ENCODE measurements at places on chromosomes 4 and X.

GRCh38 chr4:52833941-52834525, 28.1 kb upstream of the RASL11B start:
- DNase-seq, result no peak

- no peak for DNase-seq
Observed at GRCh38 chr4:97720869-97721432, 422.3 kb downstream of the STPG2 start.

- DNase-seq, result no peak
Observed at GRCh38 chr4:108053251-108053711, 63.6 kb downstream of the HADH start.

GRCh38 chr4:144645102-144645630, 790 bp upstream of the HHIP start:
- DNase-seq, result no peak

DNA sequence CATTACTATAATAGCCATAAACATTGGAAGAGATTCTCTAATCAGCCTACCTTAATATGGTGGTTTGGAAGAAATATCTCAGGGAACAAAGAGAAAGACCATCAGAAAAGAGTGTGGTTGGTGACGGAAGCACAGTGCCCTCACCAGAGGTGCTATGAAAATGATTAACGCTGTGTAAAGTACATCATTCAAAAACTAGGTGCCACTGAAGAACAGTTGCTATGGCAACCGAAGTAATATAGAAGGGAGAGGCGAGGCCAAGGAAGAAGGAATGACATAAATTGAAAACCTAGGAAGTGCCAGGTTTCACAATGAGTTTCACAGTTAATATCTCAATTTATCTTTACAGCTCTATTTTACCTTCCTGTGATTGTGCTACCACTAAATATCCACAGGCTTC, 57.0 kb upstream of the ARSJ start:
- DNase-seq, result no peak

- no peak for DNase-seq
Observed at GRCh38 chr4:105068516-105068915, 78.2 kb upstream of the TET2 start.

- no peak for DNase-seq
Observed at GRCh38 chr4:141497627-141498026, 138.8 kb upstream of the IL15 start.

DNA sequence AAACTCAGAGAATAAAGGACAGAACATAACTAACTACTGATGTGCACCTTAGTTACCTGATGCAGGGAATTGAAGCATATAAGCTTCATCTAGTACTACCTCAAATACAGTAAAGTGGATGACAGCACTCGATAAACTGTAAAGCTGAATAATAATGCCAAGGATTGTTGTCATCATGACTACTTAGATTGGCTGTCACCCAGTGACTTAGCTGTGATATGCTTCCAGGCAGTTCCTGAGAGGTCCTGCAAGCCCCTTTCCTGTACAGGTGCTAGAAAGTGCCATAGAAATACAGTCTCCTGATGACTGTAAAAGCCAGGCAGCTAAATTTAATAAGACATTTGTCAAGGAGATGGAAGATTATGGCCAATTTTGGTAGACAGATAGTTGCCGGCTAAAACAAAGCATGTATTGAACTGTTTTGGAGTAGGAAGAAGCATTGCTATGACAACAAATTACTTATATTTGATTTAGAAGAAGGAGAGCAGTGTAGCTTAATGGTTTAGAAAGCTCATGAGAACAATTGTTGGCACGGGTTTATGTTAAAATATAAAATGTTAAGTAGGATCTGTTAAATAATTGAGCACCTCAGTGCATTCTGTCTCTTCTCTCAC, 29.7 kb downstream of the TMEM164 start:
- no peak for DNase-seq

- DNase-seq, result no peak
Observed at GRCh38 chr4:155008389-155008788, 200.0 kb upstream of the NPY2R start.

- DNase-seq, result no peak
Observed at GRCh38 chr4:18167831-18168230, 146.3 kb upstream of the LCORL start.
